Fibroblast of pulmonary artery (primary cell): ENCODE measurements at places on chromosomes 5 and 9.

GRCh38 chr5:138032572-138033385 is at the start of gene FAM13B:
Gene FAM13B (minus strand): TSS chr5:138033079. CDS start chr5:138019111, 13,968 bp downstream.
- peak; percentile 69 for DNase-seq

DNA sequence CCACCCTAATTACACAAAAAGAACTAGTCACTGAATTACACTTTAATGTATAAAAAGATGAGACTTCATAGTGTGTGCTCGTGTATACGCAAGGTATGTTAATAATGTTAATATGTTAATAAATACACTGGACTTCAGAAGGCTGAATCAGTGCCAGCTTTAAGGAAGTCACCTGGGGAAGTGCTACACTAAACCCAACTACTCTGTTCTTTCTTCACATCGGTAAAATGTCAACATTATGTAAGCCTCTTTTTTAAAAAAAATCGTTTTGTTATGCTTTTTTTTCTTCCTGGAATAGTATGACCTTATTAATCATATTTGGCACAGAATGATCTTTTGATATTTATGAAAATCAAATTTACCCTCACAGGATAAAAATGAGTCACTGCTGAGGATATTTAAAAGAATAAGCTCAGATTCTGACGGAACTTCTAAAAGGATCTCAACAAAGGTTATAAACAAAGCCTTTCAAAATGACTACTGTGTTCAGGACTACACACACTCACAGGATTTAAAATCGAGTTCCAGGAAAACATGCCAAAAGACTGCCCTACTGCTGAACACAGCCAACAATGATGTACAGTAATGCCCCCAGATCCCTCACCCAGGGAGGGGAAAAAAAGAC is 75.9 kb downstream of the AUH start:
- DNase-seq, result peak; percentile 21

DNA sequence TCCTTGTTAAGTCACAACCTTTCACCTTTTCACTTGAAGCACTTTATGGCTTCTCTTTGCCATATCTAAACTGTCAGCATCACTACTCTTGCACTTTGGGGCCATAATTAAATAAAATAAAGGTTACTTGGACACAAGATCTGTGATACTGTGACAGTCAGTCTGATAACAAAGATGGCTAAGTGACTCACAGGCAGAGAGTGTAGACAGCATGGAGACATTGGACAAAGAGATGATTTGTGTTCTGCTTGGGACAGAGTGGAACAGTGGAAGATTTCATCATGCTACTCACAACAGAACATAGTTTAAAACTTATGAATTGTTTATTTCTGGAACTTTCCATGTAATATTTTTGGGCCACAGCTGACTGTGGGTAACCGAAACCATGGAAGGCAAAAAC is 81.7 kb upstream of the SMC5 start:
- peak; percentile 21 for DNase-seq

- no peak for DNase-seq
These were observed 526.9 kb downstream of the BNC2 start for GRCh38 chr9:16343249-16344237.

DNA sequence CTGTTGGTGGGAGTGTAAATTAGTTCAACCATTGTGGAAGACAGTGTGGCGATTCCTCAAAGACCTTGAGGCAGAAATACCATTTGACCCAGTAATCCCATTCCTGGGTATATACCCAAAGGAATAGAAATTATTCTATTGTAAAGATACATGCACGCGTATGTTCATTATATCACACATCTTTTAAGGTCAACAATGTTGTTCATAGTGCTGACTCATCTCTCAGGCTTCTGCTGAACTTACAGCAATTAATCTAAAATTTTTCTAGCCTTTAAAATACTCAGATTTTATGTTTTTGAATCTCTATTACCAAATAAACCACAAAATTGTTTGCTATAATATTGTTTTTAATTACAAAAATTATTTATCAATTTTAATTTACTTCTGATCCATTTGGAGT is 38.8 kb upstream of the ZNF618 start:
- DNase-seq, result no peak

DNA sequence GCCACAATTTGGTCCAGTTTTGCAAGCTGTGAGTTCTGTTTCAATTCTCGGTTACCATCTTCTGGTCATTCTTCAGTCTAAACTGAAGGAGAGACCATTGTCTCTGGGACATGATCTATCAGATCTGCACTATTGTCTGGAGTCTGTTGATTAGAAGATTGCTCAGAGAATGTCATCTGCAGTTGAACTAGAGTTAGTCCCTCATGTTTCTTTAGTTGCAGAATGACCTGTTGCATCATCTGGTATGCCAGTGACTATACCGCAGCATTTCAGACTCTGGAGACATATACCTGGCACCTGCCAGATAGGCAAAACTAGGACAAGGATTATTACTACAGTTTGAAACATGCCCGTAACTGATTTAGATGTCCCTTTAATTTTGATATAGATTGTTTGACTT is 194.8 kb downstream of the LRRC70 start:
- DNase-seq, result no peak

DNA sequence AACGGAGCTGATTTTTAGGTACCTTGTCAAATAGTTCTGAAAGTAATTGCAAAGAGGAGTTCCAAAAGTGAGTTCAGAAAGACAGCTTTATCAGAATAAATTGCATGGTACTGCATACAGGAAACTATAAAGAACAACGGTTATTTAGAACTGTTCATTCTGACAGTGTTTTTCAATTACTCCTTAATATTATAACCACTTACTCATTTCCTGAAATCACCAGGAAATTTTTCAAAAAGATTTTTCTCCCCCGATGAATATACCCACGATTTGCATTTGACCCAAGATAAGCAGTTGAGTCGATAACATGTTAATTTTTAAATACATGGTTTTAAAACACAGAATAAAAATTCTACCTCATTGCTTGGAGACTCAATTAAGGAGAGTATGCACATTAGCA is 9.4 kb downstream of the DOCK8 start:
- DNase-seq, result no peak

DNA sequence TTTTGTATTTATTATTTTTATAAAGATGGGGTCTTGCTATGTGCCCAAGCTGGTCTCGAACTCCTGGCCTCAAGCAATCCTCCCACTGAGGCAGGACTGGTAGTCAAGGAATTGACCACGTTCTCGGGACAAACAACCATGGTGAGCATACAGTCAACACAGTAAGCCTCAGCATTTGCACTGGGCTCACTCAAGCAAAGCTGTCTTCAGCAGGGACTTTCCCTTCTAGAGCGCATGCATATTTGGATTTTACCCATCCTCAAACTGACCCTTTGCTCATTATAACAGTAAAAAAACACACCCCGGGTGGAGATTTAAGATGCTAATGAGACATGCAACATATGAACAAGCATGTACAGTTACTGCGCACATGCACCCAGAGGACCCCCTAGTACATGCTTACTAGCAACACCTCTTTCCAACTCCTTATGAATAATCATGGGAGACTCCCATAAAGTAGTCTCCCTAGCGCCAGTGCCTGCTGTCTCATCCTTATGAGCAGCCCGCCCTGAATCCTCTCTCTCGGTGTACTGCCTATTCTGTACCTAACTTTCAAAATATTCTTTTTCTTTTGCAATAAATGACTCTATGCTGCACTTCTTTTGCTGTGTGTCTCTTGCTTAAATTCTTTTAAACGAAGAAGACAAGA is 41.5 kb downstream of the C5orf22 start:
- DNase-seq, result no peak

- no peak for DNase-seq
These were observed 19.0 kb upstream of the WHRN start for GRCh38 chr9:114524247-114524681.

DNA sequence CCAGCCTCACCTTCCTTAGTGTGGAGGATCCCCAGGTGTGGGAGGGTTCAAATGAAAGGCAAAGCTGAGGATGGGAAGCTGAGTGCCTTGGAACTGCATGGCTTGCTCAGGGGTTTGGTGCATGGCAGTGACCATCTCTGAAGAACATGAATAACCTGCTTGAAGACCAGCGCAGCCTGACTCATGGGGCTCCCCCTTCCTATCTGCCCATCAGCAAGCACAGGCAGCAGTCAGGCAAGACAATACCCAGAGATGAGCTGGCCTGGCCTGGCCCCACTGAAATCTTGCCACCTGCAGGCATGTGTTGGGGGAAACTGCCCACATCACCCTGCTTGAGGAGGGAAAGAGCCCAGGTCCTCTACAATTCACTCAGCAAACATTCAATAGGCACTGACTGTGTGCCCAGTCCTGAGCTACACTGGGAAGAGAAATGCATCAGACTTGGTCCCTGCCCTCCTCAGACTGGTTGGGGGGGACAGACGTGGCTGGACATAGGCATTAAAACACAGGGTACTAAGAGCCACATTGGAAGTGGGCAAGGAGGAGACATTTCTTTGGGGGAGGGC is 105.0 kb upstream of the ALDH1B1 start:
- no peak for DNase-seq

GRCh38 chr9:132414731-132415130 is 4.7 kb downstream of the CFAP77 start:
- no peak for DNase-seq

- DNase-seq, result peak; percentile 74
These were observed 21.2 kb downstream of the OTULIN start for GRCh38 chr5:14685757-14686156.

DNA sequence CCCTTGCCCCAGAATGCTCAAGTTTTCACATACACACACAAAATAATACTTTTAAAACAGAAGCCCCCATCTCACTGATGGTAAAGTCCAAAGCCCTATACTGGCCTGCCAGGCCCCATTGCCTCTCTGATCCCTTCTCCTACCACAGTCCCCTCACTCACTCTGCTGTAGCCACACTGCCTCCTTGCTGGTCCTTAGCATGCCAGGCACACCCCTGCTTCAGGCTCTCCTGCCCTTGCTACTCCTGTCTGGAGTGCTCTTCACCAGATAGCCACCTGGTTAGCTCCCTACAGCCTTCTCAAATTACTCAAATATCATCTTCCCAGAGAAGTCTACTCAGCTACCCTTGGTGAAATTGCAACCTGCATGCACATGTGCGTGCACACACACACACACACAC is 177.5 kb downstream of the C5orf15 start:
- DNase-seq, result no peak

DNA sequence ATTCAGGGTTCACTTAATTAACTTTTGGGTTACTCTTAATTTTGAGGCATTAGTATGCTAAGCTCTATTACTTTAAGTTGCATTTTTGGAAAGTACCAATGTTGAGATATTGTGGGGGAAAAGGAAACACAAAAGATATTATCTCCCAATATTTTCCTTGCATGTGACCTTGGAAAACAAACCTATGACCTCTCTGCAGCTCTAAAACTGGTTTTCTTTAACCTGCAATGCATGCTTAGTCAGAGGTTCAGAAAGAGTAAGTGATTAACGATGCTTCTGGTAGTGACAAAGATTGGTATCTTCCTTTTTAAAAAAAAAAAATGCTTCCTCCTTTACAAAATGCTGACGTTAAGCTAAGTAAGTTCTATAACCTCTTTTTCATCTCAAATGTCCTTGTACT is 44.9 kb upstream of the CDH18 start:
- peak; percentile 22 for DNase-seq

DNA sequence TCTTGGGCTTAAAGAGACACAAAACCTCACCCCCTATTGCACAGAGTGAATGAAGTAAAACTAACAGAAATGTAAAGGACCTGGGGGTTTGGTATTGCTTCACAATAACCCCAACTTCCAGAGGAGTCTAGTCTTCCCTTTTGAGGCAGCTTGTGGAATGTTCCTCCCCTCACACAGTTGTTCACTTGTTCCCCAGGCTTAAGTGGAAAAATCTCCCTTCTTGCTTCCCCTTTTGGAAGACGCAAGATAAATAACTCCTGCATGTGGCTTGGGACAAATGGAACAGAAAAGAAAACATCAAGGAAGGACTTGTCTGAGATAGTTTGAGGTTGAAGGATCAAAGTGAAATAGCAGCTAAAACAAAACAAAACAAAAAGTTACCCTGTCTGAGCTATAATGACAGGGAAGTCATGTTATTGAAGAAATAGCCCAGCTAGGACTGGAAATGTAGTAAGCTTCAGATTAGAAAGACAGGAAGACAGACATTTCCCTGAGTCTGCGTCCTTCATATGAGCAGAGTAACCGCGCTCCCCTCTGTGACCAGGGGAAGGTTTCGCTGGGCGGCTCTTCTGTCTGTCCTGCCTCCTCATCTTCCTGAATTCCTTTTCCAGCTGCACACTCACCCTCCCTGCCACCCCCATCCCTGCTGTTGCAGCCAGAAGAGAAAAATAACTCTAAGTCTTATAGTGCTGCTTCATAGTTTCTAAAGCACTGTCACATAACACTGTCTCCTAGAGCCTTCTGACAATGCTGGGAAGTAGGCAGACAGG is 8.8 kb downstream of the SPARC start:
- no peak for DNase-seq

DNA sequence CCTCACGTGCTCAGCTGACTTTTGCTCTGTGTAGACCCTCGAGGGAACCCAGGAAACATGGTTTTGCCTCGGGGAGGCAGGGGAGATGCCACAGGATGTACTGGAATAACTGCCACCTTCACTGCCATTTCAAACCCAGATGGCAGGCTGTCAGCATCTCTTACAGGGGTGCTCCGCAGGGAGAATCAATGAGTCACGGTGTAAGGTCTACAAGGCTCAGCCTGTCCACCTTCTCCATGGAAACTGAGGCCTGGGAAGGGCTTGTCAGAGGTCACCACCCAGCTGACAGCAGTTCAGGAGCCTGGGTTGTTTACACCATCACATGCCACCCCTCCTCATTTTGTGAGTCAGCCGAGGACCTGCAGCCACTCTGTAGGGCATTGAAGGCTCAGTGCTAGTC is 30.8 kb downstream of the DAB2IP start:
- no peak for DNase-seq

DNA sequence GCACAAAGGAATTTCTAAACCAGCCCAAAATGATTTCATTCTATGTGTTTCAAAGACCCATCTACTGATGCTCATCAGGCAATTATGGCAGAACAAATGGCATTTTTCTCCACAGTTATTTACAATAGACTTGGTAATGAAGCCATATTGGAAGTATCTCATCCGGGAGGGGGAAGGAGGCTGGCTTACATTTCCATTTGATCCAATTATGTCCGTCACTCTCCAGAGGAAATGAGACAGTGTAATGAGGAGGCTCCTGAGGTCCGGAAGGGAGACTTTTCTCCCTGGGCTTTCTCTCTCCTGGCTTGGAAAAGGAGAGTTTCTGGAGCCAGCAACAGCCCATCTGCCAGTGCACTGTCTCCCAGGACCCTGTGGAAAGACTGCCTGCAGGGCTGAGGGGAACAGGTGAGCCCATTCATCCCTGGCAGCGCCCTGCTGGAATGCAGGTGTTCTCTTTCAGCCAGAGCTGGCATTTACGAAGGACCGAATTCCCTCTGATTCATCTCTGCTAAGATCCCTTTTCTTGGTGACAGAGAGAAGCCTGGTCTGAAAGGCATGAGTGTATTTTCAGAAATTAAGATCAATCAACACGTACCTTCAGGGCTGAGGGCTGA is 54.9 kb upstream of the SAP30L start:
- DNase-seq, result no peak

GRCh38 chr9:87676976-87677775 is 48.7 kb upstream of the CTSL start:
- peak; percentile 82 for DNase-seq

GRCh38 chr9:129988607-129989361 is 54.2 kb downstream of the FNBP1 start:
- DNase-seq, result no peak
